ENCODE measurements at places on chromosomes 6 and 20.

DNA sequence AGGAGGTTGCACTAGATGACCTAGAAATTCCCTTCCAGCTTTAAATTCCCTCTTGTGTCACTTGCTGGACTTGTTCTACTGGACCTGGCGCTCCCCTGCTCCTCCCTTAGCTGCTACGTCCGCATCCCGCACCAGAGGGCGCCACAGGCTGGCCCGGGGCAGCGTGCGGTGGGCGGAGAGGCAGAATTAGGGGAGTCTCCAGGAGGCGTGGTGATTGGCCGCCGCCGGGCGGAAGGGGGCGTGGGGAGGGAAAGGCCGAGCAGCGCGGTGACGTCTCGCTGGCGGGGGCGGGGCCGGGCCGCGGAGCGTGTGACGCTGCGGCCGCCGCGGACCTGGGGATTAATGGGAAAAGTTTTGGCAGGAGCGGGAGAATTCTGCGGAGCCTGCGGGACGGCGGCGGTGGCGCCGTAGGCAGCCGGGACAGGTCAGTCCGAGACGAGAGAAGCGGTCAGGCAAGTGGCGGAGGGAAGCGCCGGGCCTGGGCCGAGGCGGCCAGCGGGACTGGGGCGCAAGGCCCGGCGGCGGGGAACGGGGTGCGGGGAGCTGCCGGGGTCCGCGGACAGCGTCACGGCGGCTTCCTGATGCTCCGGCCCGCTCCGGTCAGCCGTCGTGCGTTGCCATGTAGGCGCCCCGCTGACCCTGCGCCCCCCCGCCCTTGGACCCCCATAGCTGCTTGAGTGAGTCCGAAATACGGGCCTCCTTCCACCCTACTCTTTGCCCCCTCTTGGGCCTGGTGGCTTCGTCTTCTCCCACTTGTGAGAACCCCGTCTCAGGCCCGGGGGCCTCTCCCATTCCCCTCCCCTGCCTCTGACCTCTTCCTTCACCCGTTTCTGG lies at the start of gene PPARD:
Gene PPARD, plus strand, starts transcription at position 301 of the 834 bp plus-strand sequence. CDS start 68,530 bp downstream, outside the sequence.
- DNase-seq: peak; percentile 60

DNA sequence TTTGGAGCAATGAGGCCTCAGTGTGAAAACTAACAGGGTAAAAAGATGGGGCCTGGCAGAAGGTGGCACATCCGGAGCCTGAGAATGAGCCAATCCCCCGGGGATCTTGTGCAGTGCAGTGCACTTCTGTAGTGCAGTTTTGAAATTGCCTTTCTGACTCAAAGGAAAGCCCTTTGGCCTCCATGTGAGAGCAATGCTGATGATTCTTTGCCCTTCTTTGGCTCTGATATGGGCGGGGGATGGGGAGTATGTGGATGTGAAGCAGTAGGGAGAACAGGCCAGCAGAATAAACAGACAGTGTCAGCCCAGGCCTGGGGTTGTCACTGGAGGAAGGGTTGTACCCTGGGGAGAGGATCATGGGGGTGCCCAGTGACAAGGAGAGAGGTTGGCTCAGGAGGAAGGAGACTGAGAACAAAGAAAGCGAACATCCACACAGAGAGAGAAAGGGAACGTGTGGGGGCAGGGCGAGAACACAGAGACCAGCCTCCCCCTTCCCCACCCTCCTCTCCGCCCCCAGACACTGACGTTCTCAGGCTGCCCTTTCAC lies 351.2 kb downstream of the CDC5L start:
- DNase-seq: no peak

GRCh38 chr6:132491303-132491702 lies 21.6 kb downstream of the STX7 start:
- DNase-seq: no peak

DNA sequence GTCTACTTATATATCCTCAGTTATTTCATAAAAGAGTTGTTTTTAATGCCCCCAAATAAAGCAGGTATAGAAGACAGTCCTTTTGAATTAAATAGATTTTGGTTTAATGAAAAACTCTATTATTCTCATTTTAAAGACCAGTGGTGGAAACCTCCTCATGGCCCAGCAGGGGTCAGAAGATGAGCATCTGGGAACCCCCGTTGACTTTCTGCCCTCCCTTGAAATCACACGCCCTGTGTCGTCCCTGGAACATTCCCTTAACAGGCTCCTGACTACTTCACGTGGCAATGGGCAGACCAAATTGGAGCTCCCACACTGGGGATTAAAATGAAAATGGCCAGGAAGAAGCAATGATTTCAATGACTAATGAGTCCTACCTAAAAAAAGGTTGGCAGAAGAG lies 220.9 kb downstream of the KIF16B start:
- DNase-seq: no peak

DNA sequence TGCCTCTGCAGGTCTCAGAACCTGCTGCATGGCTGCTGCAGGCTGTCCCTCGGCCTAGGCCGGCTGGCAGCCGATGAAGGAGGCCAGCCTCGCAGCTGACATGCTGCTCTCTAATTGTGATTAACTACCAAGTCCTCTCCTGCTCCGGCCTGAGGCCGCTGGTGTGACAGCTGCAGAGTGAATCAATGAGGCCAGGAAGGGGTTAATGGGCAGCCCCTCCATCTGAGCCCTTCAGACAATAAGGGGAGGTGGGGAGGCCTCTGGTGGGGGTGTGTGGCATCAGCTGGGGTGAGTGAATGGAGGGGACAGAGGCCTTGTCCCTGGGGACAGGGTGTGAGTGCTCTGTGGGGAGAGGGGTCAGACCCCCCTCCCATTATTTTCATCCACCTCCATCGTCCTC lies 34.4 kb downstream of the SLC52A3 start:
- no peak for DNase-seq

DNA sequence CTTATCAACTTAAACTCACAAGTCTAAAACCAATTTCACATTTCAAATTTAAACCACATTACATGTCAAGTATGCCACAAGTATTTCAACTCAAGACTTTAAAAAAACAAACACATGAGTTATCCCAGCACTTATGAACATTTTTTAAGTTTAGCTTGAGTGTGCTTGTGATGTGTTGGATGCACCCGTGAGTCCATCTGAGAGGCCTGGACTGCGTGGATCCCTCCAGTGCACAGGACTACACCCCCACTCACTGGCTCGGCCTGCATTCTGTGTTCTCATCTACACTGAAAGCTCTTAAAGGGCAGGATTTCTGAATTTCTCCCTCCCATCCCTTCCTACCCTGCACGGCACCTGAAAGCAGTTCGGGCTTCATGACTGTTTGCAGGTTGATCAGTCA lies 128.8 kb upstream of the CD93 start:
- DNase-seq: no peak

- no peak for DNase-seq
Observed at GRCh38 chr6:104226790-104227446, 632.8 kb downstream of the HACE1 start.

DNA sequence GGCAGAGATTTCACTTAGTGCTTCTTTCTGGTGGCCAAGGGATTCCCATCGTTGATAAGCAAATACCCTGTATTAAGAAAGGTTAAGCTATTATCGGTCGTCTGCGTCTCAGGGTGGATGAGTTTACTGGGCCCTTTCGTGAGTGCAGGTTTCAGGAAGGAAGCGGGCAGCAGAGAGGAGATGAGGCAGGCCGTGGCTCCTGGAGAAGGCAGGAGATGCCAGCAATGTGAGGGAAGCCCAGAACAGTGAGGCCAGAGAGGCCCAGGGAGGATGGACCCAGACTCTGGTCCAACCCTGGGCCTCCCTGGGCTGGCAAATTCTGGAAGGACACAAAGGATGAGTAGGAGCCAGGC lies 11.2 kb downstream of the TFEB start:
- DNase-seq: no peak

DNA sequence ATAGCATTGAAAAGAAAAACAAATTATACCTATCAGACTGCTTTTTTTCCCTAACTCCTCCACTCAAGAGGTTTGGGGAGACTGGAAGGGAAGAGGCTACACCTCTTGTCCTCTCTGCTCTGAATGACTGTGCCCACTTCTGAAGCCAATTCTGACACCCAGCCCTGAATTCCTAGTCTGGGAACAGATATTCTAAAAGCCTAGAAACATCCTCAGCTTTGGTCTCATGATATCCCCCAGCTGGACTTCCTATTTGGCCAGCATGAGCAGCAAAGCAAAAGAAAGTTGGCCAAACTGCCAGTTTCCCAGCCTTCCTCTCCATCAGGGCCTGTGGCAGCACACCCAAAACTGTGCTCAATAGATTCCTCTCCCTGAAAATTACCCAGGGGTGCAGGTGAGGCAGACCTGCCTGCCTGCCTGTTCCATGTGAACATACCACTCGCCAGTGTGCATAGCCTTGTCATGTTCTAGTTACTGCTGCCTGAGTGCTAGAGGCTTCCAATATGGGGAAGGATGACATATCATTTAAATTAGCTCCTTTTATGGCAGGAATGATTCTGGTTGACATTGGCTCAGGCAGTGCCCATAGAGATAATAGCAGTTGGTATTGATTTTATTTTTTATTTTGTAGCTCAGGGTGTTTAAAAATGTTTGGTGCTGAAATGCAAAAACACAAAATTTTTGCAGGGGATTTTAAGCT lies 152.1 kb upstream of the RIN2 start:
- DNase-seq: no peak

GRCh38 chr20:40506537-40506939 lies 182.5 kb downstream of the MAFB start:
- DNase-seq: no peak

- no peak for DNase-seq
Observed at GRCh38 chr6:111990214-111990613, 63.7 kb upstream of the CCN6 start.

- no peak for DNase-seq
Observed at GRCh38 chr6:167933290-167933689, 64.2 kb upstream of the KIF25 start.

- no peak for DNase-seq
Observed at GRCh38 chr6:26240157-26241032, 124.6 kb upstream of the BTN3A2 start.

- no peak for DNase-seq
Observed at GRCh38 chr6:27532820-27533538, 60.1 kb upstream of the ZNF184 start.

DNA sequence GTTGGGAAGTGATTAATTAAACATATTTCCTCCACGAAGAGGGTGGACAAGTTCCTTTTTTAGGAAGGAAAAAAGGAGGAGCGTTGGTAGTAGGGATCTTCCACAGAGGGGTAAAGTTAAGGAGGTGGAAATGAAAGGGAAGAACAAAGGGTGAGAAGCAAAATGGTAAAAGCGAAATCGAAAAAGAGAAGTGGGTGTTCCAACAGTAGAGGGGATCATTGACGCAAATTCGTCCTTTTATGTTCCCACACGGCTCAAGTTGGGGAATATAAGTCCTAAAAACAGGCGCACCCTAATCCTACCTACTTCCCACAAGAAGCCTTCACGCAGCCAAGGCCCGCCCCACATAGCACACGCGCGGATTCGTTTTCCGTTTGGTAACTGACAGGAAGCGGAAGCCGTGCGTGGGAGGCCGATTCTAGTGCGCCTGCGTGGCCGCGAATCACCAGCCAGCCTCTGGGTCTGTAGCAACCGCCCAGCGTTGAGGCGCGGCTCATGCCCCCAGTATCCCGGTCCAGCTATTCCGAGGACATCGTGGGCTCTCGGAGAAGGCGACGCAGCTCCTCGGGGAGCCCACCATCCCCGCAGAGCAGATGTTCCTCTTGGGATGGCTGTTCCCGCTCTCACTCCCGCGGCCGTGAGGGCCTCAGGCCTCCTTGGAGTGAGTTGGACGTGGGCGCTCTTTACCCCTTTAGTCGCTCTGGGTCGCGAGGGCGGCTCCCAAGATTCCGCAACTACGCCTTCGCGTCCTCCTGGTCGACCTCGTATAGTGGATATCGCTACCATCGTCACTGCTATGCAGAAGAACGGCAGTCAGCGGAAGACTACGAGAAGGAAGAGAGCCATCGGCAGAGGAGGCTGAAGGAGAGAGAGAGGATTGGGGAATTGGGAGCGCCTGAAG lies at the start of gene NKAPL:
Gene NKAPL, plus strand, starts transcription at position 421 of the 901 bp plus-strand sequence. Its CDS starts 75 bp downstream, at position 496.
- DNase-seq: no peak

DNA sequence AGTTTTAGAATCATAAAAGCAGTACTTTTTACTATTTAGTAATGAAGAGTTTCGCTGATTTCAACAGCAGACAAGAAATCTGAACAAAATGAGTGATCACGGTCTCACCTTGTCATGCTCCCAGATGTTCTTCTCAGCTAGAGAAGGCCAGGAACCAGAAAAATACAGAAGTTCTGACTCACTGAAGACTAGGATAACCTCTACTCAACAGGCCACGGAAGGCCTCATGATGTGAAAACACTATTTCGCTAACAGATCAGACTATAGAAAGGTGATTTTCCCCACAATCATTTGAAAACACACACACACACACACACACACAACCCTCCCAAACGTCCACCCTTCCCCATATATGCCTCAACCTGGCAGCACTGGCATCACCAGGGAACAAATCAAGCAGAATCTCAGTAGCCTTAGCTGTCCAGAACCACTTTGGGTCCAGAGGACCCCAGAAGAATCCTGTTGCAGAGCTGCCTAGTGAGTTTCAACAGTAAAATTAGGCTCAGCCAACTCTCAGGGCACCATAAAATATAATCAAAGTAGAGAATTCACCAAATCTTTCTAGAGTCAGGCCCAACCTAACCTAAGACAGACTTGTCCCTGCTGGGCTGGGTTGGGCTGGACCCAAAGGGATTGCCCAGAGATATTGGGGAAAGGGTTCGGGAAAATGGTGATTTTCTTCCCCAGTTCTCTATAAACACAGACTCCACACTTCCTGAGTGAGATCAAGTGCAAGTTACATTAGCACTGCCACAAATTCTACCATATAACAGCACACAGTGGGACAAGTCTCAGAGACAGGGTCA lies 7.9 kb downstream of the EXOC2 start:
- no peak for DNase-seq

DNA sequence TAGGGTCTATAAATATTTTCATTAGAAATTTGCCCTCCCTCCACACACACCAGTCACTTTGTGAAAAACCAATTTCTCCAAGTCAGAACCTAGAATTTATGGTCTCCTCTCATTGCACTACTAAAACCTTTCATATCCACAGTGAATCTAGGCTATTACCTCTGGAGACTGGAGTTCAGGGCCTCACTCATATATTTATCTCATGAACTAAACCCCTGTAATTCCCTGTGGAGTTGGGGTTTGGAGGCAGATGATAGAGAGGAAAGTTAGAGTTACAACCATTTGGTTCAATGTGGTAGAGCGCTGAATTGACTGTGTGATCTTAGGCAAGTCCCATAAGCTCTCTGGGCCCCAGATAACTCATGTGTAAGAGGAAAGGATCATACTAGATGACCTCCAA lies 18.2 kb upstream of the CEP85L start:
- no peak for DNase-seq

DNA sequence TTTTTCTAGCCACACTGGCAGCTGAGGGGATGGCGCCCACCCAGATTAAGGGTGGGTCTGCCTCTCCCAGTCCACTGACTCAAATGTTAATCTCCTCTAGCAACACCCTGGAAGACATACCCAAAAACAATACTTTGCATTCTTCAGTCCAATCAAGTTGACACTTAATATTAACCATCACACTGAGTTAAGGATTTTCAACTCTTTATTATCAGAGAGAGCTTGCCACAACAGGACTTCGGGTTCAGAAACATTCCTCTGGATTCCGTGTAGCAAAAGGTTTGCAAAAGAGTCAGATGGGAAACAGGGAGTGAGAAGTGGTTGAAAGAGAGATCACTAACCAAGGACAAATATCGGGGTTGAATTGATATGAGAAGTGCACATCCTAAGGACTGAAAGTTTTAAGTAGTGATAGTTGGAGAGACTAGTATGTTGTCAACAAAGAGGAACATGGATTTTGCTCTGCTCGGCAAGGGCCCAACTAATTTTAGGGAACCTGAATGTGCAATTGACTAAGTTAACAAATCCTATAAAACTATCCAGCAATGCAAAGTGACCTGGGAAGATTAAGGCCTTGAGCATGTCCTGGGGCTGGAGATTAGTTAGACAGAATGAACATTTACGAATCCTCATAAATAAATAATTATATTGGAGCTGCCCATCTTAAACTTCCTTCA lies 137.0 kb upstream of the TENT5A start:
- no peak for DNase-seq

GRCh38 chr6:117960877-117961276 lies 53.8 kb downstream of the SLC35F1 start:
- DNase-seq: no peak

All from iPS DF 19.7 (cell line).